ENCODE measurements at places on chromosomes 11 and 22. TPM values are rescaled to one million over a fixed set of nuclear protein-coding genes. Genes with fewer than 3 reads are reported as not detected.

SCGB1A1 gene
- total RNA-seq, result not detected

OR8G5 gene
- total RNA-seq, result not detected

CCDC87 gene
- 0.82 TPM for total RNA-seq

TMEM80 gene
- 11.1 TPM for total RNA-seq

WT1 gene
- total RNA-seq, result not detected
